Activated T-cell treated with anti-CD3 and anti-CD28 coated beads, Interleukin-2, amount 50 U/mL, for 48 hours (primary cell): ENCODE measurements at places on chromosomes 3 and 15.
A peak's percentile ranks its signal among the peaks of the same experiment; 100 is the strongest.

DNA sequence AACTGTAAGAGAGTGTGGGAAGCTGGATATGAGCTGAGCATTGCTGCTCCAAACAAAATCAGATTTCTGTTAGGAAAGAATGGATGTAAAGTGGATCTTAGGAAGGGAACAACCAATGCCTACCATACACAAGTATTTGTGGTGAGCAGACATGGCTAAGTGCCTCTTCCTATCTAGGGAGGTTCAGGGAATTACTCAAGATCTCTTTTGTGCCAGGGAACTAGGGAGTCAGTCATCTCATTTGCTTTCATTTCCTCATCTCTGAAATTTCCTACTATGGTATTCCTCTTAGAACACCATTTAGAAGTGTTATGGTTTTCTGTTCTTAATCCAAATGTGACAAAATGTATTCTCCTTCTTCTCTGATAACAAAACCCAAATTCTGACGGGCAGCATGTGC is 396.5 kb downstream of the FHIT start:
- no peak for DNase-seq

DNA sequence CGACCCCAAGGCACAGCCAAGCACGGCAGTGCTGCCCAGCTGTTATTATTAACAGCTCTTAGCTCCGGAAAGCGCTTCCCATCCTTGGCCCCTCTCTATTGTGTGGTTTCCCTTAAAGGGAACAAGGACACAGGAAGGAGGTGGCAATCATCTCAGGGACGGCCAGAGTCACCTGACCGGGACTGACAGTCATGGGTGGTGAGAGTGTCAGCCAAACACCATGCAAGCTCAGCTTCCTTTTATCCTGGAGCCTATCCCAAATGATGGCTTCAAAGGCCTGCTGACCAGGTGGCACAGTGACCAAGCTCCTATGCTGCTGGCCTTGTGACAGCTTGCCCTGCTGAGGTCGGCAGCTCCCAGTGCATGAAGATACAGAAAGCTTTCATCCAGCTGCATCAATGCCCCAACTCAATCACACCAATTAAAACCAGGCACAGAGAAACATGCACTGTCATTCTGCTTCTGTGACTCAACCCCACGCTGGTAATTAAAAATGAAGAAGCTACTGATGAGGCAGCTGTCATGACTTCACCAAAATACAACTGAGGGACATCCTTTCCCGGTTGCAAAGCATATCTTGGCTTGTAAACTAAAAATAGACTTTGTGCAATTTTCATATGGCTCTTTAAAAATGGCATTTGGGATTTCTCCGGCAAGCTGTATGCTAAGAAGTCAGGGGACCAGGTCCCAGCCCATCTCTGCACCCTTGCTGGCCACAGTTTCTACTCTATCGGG is 34.0 kb downstream of the PCSK6 start:
- no peak for DNase-seq

DNA sequence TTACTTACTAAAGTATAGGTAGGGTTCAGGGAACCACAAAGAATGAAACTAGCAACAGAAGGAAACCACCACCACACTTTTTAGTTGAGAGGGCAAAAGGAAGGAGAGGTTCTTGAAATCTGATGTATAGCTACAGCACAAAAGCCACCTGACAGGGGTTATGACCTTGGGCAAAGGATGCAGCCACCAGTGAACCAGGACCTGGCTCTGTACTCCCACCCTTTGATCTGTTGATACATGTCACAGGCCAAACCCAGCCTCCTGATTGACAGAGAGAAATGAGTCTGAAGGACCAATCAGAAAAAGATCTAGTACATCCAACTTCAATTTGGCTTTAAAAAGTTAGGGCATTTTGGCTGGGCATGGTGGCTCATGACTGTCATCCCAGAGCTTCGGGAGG is 20.0 kb upstream of the BLM start:
- DNase-seq, result no peak

DNA sequence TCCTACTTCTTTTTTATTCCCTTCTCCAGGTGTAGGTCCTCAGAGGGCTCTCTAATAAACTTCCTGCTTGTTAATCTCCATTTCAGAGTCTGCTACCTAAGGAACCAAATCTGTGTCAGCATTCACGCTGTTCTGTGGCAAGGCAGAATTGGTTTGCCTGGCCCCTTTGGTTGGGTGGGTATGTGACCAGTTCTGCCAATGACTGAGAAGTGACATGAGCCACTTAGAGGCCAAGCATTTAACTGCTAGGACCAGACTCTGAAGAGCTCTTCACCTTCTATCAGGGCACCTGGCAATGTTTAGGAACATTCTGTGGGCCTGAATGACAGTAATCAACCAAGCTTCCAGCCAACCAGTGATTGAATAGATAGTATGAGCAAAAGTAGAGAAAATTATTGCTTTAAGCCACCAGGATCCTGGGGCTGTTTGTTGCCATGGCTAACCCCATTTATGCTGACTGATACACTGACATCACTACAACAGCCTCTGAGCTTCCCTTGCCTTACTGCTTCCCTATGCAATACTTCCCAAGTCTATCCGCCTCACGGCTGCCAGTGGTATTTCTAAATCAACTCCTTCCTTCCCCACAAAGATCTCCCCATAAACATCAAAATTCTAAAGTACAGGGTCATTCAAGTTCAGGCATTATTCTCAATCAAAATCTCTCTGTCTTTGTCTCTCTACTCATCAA is 7.6 kb downstream of the FRMD4B start:
- DNase-seq, result no peak

- DNase-seq, result no peak
Observed at GRCh38 chr15:39167164-39168058, 413.5 kb upstream of the THBS1 start.

GRCh38 chr15:43795997-43796396 is 3.9 kb downstream of the SERF2 start:
- no peak for DNase-seq

DNA sequence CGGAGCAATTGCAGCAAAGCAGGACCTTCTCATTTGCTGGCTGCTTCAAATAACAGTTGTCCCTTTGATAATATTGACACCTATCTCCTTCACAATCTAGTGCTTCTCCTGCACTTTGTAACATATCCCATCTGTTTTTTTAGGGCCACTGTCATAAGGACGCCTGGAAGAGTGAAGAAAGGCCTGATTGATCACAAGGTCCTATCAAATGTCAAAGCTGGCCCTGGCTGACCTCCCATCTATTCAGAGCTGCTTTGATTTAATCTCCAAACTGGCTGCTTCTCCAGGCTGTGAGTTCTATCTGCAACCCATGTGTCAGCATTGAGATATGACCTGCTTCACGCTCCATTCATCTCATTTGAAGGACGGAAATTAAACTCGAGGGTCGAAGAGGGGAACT is 601.2 kb upstream of the KCNMB2 start:
- DNase-seq, result no peak

GRCh38 chr3:55902221-55902900 is 415.3 kb upstream of the WNT5A start:
- DNase-seq, result no peak

DNA sequence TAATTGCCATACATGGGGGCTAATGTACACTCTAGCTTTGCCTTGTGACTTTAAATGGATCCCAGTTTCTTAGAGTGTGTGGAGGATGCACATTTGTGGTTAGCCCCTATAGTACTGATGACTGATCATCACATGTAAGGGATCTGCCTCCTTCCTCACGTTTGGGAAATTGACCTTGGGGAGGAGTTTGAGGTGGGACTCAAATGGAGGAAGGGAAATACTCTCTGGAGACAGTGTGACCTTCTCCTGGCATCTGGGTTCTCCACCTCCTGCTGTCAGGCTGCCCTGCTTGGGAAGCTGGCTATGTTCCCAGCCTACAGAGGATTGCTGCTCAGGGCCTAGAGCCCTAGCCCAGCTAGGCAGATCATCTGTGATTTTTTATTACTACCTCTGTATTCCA is 48.7 kb downstream of the PPM1L start:
- no peak for DNase-seq

GRCh38 chr15:54559405-54560069 is 581.3 kb downstream of the UNC13C start:
- DNase-seq, result no peak

DNA sequence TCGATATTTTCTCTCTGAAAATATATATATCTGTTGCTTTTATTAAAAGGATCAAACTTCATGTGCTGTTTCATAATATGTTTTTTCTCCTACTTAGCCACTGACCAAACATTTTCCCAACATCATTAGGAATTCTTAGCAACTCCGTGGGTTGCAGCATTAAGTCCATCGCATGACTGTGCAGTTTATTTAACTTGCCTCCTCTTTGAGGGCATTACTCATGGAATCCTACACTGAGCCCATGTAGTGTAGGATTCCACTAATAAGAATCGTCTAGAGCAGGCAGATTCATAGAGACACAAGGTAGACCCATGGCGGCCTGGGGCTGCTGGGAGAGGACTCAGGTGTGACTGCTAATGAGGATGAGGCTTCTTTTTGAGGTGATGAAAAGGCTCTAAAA is 49.3 kb downstream of the CMTM6 start:
- DNase-seq, result no peak

DNA sequence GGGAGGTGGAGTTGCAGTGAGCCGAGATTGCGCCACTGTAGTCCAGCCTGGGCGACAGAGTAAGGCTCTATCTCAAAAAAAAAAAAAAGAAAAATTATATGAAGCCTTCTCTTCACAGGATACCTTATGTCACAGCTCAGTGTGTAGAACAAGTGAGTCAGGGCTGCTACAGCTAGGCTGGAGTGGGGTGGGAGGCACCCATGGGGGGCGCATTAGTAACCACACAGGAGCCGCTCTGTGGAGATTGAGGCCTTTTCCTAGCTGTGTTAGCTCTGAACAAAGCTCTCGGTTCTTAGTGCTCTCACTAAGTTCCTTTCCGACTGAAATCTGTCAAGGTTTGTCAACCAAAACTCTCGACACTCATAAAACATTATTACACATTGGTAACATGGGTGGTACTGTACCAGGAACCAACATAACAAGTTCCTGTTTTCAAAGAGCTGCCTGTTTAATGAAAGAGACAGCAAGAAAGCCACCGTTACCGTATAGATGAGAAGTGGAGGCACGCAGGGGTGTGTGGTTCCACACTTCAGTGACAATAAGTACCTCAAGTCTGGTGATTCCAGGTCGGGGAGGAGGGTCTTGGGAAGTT is 4.5 kb downstream of the LRRC31 start:
- DNase-seq, result peak; percentile 38
